ENCODE measurements at places on chromosomes 2 and 18.

DNA sequence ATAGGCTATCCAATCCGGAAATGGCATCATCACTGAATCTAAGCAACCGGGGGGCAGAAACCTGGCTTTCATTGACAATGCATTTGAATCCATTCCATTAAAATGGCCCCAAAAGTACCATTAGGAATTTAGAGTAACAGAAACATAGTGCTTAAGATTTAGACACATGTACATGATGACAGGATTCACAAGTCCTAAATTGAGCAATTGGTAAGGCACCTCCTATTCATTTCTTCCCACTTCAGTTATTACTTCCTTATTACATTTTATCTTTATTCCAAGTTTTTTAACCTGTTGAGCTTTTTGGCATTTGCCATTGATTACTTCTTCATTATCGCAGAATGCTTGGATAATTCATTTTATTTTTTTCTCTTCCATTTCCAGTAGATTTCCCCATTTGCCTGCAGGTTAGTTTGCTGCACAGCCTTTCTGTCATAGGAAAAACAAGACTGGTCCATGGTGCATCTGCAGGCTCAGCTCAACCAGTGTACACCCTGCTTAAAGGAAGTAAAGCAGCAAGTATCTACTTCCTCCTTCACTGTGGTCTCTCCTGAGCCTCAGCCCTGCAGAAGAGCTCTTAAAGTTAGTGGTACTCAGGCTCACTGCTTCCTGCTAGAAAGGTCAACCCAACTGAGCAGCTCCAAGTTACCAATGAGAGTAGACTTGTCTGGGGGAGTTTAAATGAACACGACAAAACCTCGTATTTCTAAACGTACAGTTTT, 89.2 kb downstream of the DOCK10 start:
- no peak for DNase-seq

DNA sequence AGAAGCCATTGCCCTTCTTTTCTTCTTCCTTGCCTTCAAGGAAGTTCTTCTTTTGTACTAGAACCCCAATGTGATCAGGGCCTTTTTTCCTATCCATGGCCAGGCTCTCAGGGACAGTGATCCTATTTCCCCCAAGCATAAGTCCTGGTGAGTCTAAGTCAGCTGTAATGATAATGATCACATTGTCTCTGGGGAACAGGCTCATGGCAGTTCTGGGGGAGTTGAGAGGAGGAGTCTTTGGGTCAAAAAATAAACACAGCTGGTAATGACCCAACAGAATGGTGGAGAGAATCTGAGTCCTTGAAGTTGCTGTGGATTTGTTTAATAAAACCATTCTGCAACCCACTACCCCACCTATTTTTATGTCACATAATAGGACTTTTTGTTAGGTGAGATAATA, 96.6 kb downstream of the SOCS6 start:
- DNase-seq = no peak

- DNase-seq = no peak
Measured at GRCh38 chr2:235458839-235459273, 35.0 kb upstream of the AGAP1 start.

DNA sequence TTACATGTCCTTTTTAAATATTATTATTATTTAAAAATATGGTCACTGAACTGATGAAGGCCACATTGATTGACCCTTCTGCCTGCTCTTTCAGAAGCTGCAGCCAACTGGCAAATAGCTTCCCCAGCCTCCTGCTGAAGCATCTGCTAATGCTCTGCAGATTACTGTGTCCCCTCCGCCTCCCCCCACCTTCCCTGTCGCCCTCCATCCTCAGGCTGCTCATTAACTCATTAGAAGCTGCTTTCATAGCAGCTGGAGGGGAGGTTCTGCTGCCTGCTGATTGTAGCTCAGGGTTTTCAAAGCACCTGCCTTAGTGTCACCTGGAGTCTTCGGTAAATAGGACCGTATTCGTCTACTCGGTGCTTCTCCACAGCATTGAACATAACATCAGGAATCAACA, 24.8 kb upstream of the LMAN1 start:
- no peak for DNase-seq

DNA sequence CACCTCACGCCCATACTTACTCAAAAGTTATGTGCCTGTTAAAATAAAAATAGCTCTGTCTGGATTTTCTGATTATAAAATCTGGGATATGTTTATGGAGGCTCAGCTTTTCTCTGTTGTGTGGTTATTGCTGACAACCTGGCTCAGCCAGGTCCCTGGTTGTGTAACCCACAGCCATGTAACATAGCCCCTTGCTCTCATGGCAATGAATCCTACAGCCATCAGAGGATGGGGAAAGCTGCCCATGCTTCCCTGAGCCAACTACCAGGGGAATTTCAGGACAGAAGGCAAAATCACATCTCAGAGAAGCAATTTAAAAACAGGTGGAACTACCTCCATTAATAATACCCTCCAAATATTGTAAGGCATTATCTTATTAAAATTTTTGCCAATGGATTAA, 29.7 kb downstream of the ST8SIA5 start:
- no peak for DNase-seq

DNA sequence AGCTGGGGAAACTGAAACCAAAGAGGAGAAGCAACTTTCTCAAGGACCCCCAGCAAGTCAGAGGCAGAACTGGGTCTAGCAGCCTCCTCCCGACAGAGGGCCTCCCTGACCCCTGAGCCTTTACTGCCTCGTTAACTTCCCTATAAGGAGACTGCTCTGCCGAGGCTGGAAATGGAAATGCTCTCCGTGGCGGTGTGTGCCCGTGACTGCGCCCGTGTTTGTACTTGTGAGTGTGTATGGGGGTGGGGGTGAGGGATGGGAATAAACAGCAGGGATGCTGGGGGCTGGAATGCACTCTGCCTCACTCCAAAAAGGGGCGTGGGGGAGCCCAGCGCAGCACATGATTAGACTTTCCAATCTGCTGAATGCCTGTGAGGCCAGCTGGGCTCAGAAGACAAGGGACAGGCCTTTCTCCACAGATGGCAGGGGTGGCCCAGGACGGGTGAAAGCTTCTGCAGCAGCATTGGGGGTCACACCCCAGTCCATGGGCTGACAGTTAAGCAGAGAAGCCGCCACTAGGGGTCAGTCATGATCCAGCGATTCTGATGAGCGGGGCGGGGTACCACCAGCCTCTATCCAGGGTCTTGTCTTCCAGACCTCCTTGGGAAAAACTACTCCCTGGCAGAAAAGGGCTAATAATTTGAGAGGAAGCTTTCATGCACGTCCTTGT, 26.8 kb downstream of the MPHOSPH10 start:
- DNase-seq = peak; percentile 86

DNA sequence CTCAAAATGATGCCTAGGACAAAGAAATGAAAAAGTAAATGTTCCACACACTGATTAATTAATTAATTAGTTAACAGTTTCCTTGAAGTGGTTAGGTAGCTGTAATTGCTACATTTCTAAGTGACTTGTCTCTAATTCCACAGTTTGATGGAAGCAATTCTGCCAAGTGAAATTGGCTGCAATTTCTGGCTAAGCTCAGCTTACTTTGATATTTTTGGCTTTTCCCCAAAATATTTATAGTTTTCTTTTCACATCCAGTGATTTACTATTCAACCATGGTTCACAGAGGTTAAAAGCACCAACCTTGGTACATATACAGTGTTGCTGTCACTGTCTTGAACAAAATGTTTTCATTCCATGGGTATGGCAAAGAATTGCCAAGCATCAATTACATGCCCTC, 459.5 kb upstream of the CDH20 start:
- DNase-seq = no peak

GRCh38 chr18:12253663-12254135, 462 bp upstream of the CIDEA start:
- DNase-seq = no peak

- no peak for DNase-seq
Measured at GRCh38 chr2:45904946-45905631, 253.6 kb downstream of the PRKCE start.

- DNase-seq = peak; percentile 47
Measured at GRCh38 chr2:29012211-29012681, 31.1 kb downstream of the TOGARAM2 start.

DNA sequence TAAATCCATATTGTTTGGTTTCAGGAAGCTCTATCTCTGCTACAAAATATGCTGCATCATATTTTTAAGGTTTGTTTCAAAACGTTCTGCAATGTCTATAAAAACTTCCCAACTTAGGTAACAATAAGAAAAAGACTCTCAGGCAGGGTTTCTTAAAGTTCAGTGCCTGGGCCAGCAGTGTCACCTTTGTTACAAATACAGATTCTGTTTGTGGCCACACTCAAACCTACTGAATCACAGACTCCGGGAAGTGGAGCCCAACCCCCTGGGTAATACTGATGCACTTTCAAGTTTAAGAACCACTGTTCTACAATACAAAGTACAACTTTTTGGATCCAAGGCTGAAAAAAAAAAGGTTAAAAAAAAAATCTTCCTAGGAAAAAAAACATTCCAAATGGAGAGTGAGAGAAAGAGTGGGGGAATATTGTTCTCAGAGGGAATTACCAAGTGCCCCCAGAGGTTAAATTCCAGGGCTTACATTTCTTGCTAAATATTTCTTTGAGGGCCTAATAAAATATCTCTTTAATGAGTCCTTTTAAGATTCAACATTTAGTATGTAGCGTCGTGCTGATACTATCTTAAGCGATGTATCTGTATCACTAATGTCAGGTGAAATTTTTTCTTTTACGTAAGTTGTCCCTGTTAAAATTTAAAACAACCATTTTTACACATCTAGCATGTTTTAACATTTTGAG, 476.7 kb downstream of the TXNL1 start:
- DNase-seq = no peak

- DNase-seq = no peak
Measured at GRCh38 chr2:136136931-136137330, 19.0 kb upstream of the CXCR4 start.

DNA sequence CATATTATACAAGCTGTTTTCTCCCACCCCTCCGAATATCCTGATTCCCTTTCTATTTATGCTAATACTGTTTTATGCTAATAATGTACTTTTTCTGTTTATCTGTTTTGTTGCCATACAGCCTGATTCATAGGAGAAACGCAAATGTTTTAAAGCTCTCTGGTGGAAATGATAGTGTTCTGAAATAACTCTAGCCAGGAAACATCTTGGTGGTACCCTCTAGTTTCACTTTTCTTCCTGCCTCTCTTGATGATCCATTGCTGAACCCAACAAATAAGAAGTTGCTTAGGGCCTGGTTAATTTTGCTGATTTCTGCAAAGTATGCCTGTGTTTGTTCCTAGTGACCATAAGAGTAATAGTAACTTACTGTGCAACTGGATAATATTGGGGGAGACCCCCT, 148.4 kb upstream of the KCTD1 start:
- DNase-seq = no peak

GRCh38 chr18:56756966-56757365, 105.8 kb downstream of the WDR7 start:
- no peak for DNase-seq

- DNase-seq = no peak
Measured at GRCh38 chr2:12262681-12263436, 453.9 kb upstream of the TRIB2 start.

DNA sequence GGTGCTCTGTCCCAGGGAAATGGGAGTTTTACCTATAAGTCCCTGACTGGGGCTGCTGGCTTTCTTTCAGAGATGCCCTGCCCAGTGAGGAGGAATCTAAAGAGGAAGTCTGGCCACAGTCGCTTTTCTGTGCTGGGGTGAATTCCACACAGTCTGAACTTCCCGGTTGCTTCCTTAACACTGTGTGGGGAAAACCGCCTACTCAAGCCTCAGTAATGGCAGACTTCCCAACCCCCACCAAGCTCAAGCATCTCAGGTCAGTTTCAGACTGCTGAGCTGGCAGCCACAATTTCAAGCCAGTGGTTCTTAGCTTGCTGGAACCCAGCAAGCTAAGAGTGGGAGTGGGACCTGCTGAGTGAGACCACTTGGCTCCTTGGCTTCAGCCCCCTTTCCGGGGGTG, 54.9 kb downstream of the NUP35 start:
- no peak for DNase-seq

DNA sequence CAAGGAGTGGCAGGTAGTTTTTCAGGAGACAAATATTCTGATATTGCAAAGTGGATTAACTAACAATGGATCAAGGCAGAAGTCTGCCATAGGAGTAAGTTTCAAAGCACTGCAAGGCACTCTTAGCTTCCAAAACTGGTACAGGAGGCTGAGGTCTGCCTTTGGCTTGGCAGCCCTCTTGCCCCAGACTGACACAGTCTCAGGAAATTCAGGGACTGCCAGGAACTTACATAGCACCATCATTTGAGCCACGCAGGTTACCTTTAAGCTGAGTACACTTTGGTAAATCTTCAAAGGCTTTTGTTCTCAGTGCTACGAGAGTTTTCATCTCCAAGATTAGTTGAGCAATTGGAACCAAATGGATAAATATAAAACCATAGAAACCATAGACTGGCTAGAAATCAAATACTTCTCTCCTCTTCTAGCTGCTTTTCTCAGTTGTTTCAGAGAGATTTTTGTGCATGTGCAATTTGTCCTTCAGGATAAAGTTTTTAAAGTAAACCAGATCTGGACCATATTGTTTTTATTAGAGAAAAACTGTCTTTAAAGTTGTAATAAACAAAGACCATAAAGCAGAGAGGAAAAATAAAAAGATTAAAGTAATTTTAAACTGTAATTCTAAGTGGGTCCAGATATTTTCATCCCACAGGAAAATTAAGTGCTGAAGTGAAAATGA, 18.8 kb downstream of the ANKRD29 start:
- DNase-seq = no peak

- peak; percentile 51 for DNase-seq
Measured at GRCh38 chr2:147182260-147182659, 662.6 kb upstream of the ACVR2A start.

DNA sequence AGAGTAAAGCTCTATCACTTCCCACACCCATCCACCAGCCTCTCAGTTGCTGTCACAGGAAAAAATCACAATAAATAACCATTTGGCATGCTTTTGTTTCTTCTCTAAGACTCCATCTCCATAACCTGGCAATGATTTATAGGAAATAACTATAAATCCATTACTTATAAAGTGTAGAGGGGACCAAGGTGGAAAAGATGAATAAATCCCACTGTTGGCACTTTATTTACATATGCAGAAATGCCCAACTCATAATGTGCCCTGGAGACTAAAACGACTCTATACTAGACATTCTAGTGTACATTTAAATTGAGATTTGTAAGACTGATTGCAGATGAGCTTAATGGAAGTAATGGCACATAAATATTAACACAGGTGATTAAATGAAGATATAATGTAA, 7.5 kb upstream of the NOSTRIN start:
- no peak for DNase-seq

- no peak for DNase-seq
Measured at GRCh38 chr18:36600548-36600947, 228.3 kb downstream of the TPGS2 start.
